ENCODE measurements at places on chromosomes 12 and 14. TPM values are rescaled to one million over a fixed set of nuclear protein-coding genes. Genes with fewer than 3 reads are reported as not detected.

Gene TMEM253
- total RNA-seq = not detected

Gene WNT1
- 1.2 TPM for total RNA-seq

Gene EPYC
- total RNA-seq = not detected

Gene ARF3
- total RNA-seq = 63.4 TPM

Gene VRTN
- not detected for total RNA-seq

Gene PPP1R36
- total RNA-seq = not detected

All from thoracic aorta (tissue), 2 donors.